Suprapubic skin (tissue), 4 donors: ENCODE measurements at places on chromosomes 2 and 18. TPM values are rescaled to one million over a fixed set of nuclear protein-coding genes. Genes with fewer than 3 reads are reported as not detected.

DNA sequence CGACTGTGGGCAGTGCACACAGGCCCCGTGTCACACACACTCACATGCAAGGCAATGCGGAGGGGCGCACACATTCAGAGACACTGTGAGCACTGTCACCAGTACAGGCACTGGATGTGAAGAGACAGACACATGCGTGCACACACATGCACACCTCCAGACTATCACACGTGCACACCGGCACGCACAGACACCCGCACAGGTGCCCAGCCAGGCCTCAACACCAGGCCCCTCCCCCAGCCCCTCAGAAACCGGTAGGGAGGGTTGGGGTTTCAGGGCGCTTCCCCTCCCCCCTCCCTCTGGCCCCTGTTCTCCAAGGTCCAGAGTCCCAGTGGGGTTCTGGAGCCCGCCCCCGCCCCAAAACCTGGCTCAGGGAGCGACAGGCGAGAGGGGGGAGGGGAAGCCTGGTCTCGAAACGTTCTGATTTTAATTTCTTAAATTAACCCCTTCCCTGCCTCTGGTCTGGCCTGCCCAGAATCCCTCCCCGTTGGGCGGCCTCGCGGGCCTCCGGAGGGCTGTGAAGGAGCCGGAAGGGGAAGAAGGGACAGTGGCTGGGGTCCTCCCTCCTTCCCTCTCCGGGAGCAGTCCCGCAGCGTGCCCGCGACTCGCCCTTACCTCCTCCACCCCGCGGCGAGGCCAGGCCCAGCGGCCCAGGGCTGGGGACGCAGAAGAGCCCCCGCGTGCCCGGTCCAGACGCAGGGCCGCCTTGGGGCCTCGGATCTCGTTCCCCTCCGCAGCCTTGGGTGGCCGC lies 558 bp downstream of the FBXO41 start:
- peaks cover 21% of the 10 kb centered on the region for H3K4me1 ChIP-seq
- H3K27me3 ChIP-seq = peaks cover 39% of the 10 kb centered on the region
- no peaks in the 10 kb centered on the region for H3K36me3 ChIP-seq
- H3K4me3 ChIP-seq = peak overlapping the region; percentile 57
- no peak overlapping the region for H3K27ac ChIP-seq

DNA sequence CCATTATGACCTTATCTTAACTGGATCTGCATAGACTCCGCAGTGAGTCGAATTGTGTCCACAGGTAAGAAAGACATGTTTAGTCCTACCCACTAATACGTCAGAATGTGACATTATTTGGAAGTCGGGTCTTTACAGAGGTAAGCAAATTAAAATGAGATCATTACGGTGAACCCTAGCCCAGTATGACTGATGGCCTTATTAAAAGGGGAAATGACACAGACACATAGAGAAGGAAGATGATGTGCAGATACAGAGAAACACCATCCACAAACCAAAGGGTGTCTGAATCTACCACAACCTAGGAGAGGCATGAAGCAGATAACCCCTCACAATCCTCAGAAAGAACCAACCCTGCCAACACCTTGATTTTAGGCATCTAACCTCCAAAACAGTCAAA lies 135.6 kb downstream of the GALNT1 start:
- H3K27me3 ChIP-seq = no peaks in the 10 kb centered on the region
- no peaks in the 10 kb centered on the region for H3K36me3 ChIP-seq
- H3K27ac ChIP-seq = no peak overlapping the region
- no peaks in the 10 kb centered on the region for H3K4me1 ChIP-seq

GRCh38 chr2:39697454-39697853 lies 31.7 kb downstream of the TMEM178A start:
- no peak overlapping the region for H3K27ac ChIP-seq
- no peak overlapping the region for H3K4me3 ChIP-seq
- DNase-seq = no peak

DNA sequence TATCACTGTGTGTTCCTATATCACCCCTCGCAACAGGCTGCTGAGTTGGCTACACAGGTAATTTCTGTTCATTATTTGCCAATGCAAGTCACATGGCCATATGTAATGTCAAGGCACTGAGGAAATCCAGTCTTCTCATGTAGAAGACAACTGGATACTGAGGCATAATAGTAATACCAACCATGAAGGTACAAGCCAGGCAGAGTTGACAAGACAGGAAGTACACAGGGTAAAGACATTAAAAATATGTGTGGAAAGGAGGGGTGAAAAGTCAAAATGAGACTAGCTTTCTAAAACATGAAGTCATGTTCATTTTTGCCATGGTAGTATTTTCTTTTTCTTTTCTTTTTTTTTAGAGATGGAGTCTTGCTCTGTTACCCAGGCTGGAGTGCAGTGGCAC lies 17.5 kb upstream of the RNF138 start:
- no peaks in the 10 kb centered on the region for H3K4me1 ChIP-seq
- H3K36me3 ChIP-seq = no peaks in the 10 kb centered on the region
- H3K27ac ChIP-seq = no peak overlapping the region
- no peak overlapping the region for H3K4me3 ChIP-seq

DNA sequence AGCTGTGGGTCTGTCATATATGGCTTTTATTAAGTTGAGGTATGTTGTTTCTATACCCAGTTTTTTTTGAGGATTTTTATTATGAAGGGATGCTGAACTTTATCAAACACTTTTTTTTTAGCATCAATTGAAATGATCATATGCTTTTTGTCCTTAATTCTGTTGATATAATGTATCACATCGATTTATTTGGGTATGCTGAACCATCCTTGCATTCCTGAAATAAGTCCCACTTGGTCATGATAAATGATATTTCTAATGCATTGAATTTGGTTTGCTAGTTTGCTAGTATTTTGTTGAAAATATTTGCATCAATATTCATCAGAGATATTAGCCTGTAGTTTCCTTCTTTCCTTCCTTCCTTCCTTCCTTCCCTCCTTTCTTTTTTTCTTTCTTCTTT lies 22.5 kb upstream of the CWC22 start:
- H3K27ac ChIP-seq = no peak overlapping the region
- DNase-seq = no peak
- no peaks in the 10 kb centered on the region for H3K27me3 ChIP-seq

GRCh38 chr2:203550266-203550665 lies 15.2 kb upstream of the RAPH1 start:
- H3K4me1 ChIP-seq = peaks cover 5% of the 10 kb centered on the region
- no peaks in the 10 kb centered on the region for H3K36me3 ChIP-seq
- no peak for DNase-seq
- no peak overlapping the region for H3K27ac ChIP-seq
- no peak overlapping the region for H3K4me3 ChIP-seq

- no peak for DNase-seq
- H3K27me3 ChIP-seq = no peaks in the 10 kb centered on the region
- H3K36me3 ChIP-seq = no peaks in the 10 kb centered on the region
- no peak overlapping the region for H3K27ac ChIP-seq
- H3K4me1 ChIP-seq = peaks cover 2% of the 10 kb centered on the region
Measured at GRCh38 chr2:68387408-68388350, 22.6 kb downstream of the PLEK start.

- peaks cover 14% of the 10 kb centered on the region for H3K36me3 ChIP-seq
- no peak for DNase-seq
- no peak overlapping the region for H3K4me3 ChIP-seq
- H3K27ac ChIP-seq = peak overlapping the region; percentile 10
- no peaks in the 10 kb centered on the region for H3K27me3 ChIP-seq
Measured at GRCh38 chr2:25274868-25275574, 66.7 kb downstream of the DNMT3A start.

DNA sequence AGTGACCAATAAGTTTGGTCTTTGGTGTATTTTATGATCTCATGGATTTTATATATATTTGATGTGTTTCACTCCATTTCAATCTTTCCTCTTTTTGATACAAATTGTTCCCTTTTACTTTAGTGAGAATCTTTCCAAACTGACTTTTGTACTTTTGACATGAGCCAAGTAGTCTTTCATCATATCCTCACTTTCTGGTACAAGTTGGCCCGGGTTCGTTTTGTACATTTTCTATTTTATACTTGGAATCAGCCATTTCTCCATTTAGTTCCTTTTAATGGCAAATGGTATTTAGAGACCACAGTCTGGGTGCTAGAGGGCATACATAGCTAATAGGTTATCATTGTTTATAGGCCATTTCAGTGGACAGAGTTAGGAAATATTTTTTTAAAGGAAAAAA lies 147.9 kb upstream of the MYO3B start:
- H3K4me3 ChIP-seq = no peak overlapping the region
- no peak for DNase-seq
- peaks cover 19% of the 10 kb centered on the region for H3K36me3 ChIP-seq

GRCh38 chr2:32739664-32740063 lies 111.8 kb downstream of the TTC27 start:
- peaks cover 7% of the 10 kb centered on the region for H3K36me3 ChIP-seq
- no peaks in the 10 kb centered on the region for H3K27me3 ChIP-seq
- no peak overlapping the region for H3K4me3 ChIP-seq
- peaks cover 4% of the 10 kb centered on the region for H3K4me1 ChIP-seq

GRCh38 chr18:62614494-62614893 lies 91.7 kb downstream of the ZCCHC2 start:
- no peak overlapping the region for H3K4me3 ChIP-seq
- H3K36me3 ChIP-seq = no peaks in the 10 kb centered on the region
- peaks cover 3% of the 10 kb centered on the region for H3K4me1 ChIP-seq
- no peak for DNase-seq
- H3K27me3 ChIP-seq = peaks cover 10% of the 10 kb centered on the region
- no peak overlapping the region for H3K27ac ChIP-seq

GRCh38 chr2:119429225-119429981 lies 2.3 kb upstream of the TMEM37 start:
- no peaks in the 10 kb centered on the region for H3K27me3 ChIP-seq
- peaks cover 53% of the 10 kb centered on the region for H3K4me1 ChIP-seq
- no peak overlapping the region for H3K4me3 ChIP-seq
- DNase-seq = no peak

DNA sequence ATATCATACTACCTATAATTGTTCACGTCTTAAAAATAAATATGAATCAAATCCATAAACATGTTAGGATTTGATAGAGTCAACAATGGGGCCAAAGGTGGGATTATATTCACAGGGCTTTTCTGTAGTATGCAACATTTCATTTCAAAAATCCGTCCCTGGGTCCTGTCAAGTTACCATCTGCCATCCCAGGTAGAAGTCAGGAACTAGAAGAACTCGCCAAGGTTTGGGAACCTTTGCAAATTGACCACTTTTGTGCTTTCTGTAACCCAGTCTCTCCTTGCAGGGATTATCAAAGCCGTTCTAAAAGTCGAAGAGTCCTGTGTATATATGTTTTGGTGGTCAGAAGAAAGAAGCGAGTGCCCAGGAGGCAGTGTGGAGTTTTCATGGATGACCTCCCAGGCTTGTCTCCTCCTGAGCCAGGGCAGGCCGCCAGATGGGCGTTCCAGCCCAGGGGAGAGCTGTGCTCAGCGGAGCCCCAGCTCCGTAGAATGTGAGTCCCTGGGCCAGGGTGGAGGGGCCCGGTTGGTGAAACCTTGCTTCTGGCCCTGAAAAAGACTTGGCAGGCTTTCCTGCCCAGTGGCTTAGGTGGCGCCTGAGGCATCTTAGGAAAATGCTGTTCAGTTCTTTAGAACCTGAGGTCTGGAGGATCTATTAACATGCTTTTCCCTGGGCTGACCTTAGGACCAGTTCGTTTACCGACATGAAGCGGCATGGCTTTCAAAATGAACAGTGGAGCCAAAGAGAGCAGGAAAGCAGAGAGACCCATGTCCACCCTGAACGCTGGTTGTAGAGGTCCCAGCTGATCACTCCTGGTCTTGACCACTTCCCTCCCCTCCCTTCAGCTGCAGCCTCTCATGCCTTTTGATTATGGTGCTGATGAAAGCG lies 69.2 kb downstream of the LONRF2 start:
- H3K27me3 ChIP-seq = no peaks in the 10 kb centered on the region
- DNase-seq = no peak
- H3K4me1 ChIP-seq = no peaks in the 10 kb centered on the region
- H3K36me3 ChIP-seq = no peaks in the 10 kb centered on the region

GRCh38 chr2:179266271-179266670 lies 1.6 kb upstream of the SESTD1 start:
- H3K27ac ChIP-seq = no peak overlapping the region
- H3K27me3 ChIP-seq = no peaks in the 10 kb centered on the region
- H3K4me3 ChIP-seq = no peak overlapping the region
- H3K4me1 ChIP-seq = peaks cover 21% of the 10 kb centered on the region

DNA sequence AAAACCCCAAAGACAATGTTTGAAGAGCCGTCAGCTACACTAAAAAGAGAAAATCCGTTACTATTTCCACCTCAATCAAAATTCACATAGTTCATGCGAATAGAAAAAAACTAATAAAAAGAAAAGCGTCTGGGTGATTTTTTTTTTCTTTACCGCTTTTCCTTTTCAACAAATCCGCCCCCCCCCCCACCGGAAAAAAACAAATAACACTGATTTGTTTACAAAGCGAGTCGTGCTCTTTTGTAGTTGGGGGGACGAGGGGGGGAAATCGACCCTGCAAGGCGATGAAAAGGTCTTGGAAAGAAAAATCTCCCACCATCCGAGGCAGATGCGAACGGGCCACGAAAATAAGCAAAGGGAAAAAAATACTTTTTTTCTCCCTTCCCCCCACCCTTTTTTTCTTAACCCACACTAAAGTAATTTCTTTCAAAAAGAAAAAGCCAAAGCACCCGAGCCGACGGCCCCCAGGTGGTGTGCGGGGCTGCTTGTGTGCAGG lies 638 bp downstream of the ZNF521 start:
- peak overlapping the region; percentile 96 for H3K27ac ChIP-seq
- H3K4me1 ChIP-seq = peaks cover 33% of the 10 kb centered on the region
- peak overlapping the region; percentile 55 for H3K4me3 ChIP-seq
- DNase-seq = no peak
- H3K36me3 ChIP-seq = no peaks in the 10 kb centered on the region

DNA sequence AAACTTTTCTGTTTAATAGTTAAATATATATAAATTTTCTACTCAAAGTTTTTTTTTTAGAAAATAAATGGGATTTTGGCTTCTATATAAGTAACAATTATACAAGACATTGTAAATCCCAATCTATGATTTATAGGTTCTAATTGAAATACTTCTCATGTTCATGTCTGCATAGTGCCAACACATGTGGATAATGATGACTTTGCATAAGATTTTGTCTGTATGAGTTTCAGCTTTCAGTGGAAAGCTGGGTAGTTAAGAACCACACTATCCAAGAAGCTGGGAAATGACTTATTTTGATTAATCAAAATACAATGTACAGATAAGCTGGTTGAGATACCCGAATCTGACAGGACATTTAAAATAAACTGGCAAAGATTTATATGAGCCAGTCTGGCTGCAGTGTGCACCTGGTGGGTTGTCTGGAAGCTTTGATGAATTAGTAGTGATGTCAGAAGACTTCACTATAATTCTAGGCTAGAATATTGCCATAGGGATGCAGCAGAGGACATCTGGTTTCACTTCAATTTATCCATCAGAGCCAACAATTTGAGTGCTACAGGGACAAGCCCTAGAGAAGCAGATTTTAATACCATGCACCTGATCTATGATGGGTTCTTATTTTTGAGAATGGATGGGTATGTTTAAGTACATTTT lies 45.4 kb downstream of the EML6 start:
- H3K4me3 ChIP-seq = no peak overlapping the region
- no peaks in the 10 kb centered on the region for H3K27me3 ChIP-seq
- no peak overlapping the region for H3K27ac ChIP-seq
- peaks cover 3% of the 10 kb centered on the region for H3K4me1 ChIP-seq

GRCh38 chr2:150639383-150639782 lies 151.9 kb upstream of the RND3 start:
- H3K27me3 ChIP-seq = no peaks in the 10 kb centered on the region
- H3K4me3 ChIP-seq = no peak overlapping the region
- H3K36me3 ChIP-seq = no peaks in the 10 kb centered on the region
- no peaks in the 10 kb centered on the region for H3K4me1 ChIP-seq
- no peak overlapping the region for H3K27ac ChIP-seq

Gene TWIST2
- total RNA-seq = 35.1 TPM

Gene LYPD1
- total RNA-seq = 0.34 TPM

Gene ECEL1
- not detected for total RNA-seq

Gene PDE11A
- total RNA-seq = 1.0 TPM

Gene KCNG2
- total RNA-seq = not detected

Gene REL
- 70.9 TPM for total RNA-seq

Gene CD8A
- total RNA-seq = 1.2 TPM

Gene LONRF2
- total RNA-seq = 2.5 TPM

Gene UCN
- 2.1 TPM for total RNA-seq

Gene SMARCAL1
- total RNA-seq = 24.6 TPM

Gene POTEJ
- not detected for total RNA-seq

Gene CCBE1
- total RNA-seq = 1.6 TPM

Gene TEKT4
- total RNA-seq = not detected
